ENCODE measurements at places on chromosomes 5 and 9.
A peak's percentile ranks its signal among the peaks of the same experiment; 100 is the strongest.

- DNase-seq: no peak
Measured at GRCh38 chr5:34490506-34491250, 165.4 kb upstream of the RAI14 start.

DNA sequence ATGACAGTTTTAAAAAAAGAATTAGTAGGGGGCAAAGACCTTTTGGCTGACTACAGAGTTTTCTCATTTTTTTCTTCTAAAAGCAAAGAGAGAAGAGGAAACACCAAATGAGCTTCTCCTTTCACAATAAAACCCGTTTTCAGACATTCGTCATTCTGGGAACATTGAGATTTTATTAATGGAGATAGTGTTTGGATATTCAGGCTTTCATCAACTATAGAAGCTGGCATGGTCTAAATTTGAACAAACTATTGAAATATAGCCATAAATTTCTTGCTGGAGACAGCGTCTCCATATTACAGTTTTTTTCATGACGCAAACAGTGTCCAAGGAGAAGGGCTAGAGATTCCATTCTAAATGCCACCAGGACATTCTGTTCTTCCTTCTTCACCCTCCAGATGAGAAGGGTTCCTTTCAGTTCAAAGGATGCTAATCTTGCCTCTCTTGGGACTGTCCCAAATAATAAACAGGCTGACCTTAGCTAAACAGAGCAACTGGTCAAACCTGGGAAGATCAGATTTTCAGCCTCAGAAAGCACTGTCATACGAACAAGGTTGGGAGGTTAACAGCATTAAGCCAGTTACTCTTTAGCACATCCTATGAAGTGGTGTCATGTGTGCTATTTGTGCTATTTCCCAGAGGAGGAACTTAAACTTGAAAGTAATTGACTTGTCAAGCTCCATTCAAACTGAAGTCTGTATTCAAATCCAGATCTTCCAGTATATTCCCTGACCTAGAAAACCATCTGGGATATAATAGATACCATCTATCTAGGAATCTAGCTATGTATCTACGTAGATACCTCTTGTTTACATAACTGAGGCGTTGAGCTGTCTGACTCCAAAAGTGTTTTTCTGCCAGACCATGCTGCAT is 125.6 kb downstream of the LPAR1 start:
- no peak for DNase-seq

DNA sequence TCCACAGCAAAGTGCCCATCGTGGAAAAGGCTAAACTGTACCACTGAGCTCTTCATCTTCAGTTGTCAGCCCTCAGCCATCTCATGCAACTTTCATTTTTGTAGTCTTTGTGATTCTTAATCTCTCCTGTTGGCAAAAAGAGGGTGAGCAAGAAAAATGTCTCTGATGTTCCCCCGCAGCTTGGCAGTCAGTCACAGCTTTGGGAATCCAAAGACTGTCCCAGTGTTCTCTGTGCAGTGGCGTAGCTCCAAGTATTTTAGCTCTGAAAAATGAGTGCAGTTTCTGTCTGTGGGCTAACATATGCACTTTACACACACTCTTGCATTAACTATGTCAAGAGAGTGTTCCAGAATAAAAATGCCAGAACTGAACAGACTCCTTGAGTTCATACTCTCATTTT is 372.2 kb downstream of the TMEM232 start:
- no peak for DNase-seq

DNA sequence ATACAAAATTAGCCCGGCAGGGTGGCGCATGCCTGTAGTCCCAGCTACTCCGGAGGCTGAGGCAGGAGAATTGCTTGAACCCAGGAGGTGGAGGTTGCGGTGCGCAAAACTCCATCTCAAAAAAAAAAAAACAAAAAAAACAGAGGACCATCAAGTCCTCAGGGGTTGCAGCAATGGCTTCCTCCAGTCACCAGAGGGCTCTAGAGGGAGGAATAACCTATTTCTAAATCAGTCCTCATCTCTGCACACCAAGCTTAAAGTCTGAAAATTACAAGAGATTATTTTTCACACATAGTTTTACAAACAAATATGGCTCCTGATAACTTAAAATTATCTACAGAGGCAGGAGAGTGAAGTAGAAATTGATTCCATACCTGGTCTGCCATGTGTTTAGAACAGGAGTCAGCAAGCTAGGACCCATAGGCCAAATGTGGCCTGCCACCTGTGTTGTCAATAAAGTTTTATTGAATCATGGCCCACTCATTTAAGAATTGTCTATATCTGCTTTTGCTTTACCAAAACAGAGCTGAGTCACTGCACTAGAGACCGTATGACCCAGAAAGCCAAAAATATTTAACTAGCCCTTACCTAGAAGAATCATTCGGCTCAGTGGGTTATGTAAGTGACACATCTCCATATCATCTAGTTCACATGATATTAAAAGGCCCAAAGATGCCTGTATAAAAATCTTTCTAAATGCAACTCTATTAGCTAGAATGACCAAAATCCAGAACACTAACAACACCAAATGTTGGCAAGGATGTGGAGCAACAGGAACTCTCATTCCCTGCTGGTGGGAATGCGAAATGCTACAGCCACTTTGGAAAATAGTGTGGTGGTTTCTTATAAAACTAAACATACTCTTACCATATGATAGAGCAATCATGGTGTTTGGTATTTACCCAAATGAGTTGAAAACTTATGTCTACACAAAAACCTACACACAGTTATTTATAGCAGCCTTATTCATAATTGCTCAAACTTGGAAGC is 207.7 kb downstream of the FRMD3 start:
- DNase-seq: no peak

DNA sequence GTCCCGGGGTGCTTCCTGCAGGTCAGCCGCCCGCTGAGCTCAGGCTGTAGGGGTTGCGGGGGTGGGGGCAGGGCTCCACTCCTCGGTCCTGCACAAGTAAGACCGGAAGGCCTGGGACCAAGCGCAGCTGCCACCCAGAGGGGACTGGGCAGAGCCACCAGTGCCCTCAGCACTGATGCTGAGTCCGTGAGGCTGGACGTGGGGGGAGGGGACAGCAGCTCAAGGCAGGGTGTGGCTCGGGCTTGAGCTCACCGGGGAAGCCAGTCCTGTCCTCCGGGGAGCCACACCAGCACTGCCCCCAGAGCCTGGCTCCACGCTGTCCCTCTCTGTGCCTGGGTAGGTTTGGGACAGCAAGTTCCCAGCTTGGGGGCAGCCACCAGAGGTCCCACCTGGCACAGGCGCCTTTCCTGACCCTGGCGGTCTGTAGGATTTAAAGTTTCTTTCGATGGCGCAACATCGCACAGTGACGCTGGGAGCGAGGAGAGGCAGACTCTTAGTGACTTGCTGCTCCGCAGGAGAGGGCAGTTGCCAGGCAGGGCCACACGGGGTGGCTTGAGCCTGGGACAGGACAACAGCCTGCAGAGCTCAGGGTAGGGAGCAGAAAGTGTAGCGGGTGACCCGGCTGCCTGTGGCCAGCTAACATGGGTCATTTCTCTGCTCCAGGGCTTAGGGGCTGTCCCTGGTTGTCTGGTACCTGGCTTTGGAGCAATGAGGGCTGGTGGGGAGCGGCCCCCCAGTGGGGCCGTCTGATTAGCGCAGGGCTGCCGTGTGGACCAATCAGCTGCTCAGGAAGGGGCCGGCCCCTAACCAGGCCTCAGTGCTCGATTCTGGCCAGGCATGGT is 5.7 kb downstream of the LCN1 start:
- no peak for DNase-seq

DNA sequence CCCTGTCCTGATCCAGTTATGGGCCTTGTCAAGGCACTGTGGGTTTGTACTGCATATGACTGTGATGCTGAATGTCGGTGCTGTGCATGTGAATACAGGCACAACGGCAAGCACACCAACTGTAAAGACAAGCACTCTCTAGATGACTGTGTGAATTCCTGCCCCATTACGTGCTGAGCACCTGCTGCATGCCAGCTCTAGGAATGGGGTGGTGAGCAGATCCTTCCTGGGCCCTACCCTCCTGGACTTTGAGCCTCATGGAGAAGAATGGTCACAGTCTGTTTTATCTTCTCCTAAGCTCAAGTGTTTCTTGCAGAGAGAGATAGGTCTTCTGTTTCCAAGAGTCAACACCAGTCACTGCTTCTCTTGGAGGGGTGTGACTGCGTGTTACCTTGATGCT is 56.0 kb upstream of the RARS1 start:
- DNase-seq: no peak

DNA sequence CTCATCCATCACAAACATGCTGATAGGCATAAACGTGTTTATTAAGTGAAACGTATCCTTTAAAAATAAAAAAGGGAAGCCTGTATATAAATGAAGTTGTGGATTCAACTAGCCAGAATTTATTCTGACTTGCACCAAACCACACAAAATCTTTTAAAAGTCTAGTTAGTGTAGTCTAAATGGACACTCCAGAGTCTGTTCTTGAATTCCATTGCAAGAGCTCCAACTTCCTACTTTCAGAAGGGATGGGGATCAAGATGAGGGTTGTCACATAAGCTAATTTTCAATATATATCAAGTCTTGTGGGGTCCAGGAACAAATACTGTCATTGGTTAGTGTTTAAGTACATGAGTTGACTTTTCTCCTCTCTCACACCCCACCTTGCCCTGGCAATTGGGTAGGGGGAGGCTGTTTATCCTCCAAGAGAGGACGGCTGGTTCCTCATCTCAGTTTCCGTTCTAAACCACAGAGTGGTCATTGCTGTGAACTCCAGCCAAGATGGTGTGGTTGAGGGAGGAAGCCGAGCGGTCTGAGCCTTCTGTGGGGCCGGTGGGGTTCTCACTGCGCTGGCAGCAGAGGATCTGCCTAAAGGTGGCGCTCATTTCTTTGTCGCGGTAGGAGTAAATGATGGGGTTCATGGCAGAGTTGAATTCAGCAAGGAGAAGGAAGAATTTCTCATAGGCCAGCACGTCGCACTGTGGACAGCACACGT is 163.2 kb downstream of the LPAR1 start:
- no peak for DNase-seq

DNA sequence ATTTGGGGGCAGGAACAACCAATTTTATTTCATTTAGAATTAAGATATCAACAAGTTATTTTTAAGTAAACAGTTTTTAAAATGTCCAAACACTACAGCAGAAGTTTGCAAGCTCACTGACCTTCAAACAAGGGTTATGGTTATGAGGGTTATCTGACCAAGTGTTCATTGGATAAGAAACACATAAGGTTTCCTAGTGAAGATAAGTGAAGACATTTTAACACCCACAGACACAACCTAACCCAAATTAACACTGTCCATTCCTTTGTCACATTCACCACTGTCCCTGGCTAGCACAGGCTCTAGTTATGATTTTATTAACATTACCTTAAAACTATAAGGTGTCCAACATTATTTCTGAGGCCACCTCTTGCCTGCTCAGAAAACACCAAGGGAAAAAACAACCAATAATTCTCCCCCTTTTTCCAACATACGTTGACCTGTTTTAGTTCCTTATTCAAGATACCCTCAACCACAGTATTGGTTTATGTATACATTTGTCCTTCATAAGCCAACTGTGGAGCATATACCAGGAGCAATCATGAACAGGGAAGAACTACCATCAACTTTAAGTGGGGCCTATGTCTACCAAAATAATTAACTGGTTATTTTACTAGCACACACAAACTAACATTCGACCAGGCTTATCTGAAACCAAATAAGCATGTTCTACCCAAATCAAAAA is 4.0 kb downstream of the ETF1 start:
- no peak for DNase-seq

DNA sequence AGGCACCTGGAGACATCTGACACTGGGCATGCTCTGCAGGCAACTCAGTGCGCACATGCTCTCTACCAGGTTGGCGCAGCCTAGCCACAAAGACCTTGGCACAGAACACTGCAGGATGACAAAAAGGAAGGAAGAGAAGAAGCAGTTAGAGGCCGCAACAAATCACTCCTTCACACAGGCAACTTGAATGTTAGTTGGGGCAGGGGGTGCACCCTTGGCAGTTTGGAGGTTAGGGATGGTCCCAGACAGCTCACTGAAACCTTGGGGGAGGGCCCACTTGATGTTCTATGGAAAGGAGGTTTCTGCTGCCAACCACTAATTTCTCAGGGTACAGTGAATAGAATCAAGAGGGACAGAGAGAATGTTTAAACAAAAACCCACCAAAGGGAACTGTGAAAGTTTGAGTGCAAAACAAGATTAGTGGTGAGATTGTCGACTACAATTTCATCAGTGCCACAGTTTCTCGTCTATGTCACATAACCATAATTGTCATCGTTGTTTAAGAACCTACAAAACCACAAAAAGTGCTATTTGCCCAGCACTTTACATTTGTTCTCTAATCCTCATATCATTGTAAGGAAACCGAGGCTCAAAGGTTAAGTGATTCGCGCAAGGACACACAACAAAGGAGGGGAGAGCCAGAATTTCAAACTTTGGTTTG is 48.7 kb downstream of the FBXW11 start:
- DNase-seq: no peak

DNA sequence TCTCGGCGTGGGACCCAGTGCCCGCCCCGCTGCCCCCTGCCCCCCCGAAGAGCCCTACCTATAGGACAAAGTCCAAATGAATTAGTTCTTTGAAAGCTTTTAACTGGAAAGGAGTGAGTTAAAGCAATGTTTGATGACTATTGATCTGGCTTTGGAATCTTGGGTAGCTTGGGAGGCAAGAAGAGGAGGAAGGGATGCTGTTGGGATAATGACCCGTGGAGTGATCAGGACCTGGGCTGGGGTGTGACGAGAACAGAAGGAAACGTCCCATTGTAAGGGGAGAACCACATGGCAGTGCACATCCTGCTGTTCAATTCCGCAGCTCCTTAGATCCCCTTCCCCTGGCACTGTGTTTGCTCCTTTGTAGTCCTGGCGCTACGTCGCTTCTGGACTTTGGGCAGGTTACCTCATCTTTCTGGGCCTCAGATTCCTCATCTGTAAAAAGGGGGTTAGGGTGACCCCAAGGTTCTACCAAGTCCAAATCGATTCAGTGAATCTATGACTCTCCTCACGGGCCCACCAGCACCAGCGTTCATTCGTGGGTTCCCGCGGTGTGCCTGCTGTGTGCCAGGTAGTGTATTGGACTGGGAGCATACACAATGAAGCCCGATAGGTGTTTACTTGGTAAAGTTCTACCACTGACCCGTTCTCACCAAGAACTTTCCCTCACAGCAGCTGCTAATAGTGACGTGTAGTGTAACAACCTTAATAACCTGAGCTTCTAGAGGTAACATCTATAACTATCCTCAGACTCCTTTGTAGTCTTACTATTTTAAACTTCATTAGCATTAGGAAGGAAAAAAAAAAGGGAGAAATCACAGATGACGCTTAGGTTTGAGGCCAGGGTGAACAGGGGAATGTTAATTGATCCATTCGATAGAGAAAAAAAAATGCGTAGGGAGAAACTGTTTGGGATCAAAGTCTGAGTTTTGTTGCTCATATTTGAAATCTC is 1.1 kb upstream of the NADK2 start:
- peak; percentile 38 for DNase-seq

DNA sequence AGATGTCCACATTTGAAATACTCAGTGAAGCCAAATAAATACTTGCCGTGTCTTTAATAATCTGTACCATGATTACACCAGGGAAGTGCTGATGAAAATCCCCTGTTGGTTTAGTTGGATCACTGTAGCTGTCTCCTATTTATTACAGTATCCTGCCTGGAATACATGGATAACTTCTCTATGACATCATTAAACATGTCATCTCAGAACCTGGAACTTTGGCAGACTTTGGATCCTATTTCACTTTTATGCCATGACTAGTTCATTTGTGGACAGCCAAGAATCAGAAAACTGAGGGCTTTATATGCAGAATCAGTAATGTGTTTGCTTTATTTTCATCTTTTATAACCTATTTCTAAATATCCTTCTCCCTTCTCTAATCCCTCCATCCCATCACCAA is at the start of gene TXNDC8:
Gene TXNDC8, minus strand, starts transcription at position 137 of the 400 bp plus-strand sequence.
- DNase-seq: no peak
